HFF-Myc (cell line): ENCODE measurements at places on chromosomes 7 and 10.

DNA sequence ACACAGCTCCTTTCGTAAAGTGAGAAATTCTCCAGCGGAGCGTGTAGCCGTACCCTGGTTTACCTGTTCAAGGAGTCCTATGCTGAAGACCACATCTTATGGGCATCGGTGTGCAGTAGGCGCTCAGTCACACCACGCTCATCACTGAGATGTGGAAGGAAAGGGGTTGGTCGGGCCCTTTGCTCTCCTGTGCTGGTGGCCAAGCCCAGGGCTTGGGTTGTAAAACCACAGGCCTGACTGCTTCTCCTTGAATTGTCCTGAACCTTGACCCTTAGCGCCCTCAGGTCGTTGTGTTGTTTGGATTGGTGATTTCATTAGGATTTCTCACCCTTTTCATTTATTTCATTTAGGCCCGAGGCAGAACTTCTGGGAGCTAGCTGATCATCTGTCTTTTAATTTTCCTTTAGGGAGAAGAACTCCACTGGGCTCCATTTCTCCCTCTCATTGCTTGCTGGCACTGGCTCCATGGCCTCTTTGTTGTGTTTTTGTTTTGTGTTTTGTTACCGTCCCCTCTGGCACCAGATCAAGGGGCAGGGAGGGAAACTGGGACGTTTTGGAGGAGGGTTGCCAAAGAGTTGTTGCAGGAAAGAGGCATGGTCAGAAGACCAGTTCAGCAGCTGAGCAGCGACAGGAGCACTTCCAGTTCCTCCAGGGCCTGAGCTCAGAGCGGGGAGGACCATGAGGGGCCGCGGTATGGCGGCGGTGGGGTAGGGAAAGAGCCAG is 511.4 kb upstream of the GALNT17 start:
- no peak for DNase-seq

DNA sequence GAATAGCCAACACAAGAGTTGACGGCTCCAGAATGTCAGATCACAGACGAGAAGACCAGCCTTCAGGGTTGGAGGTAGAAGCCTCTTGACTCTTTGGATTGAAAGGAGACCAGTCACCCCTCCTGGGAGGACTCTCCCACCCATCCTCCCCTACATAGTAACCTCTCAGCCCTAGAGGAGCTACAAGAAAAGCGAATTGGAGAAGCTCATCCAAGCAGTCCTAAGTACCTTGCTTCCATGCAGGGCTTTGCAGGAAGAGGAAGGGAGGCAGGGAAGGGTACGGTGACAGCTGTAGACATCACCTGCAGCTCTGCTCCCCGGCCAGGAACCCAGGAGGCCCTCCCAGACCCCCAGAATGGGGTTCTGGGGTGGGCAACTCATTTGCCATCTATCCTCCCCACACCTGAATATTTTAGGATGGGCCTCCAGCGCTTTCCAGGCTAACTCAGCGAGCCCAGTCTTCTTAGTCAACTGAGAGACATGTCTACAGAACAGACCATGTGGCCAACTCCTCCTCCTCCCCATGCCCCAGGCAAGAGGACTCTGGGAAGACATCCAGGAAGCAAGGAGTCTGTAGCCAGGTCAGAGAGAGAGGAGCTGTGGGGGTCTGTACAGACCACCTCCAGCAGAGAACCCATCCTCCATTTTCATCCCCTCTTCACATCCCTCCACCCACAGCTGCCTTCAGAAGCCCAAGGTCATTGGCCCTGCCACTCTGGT is 55.6 kb upstream of the LBX1 start:
- no peak for DNase-seq

GRCh38 chr7:91083855-91084644 is 180.2 kb upstream of the FZD1 start:
- no peak for DNase-seq

DNA sequence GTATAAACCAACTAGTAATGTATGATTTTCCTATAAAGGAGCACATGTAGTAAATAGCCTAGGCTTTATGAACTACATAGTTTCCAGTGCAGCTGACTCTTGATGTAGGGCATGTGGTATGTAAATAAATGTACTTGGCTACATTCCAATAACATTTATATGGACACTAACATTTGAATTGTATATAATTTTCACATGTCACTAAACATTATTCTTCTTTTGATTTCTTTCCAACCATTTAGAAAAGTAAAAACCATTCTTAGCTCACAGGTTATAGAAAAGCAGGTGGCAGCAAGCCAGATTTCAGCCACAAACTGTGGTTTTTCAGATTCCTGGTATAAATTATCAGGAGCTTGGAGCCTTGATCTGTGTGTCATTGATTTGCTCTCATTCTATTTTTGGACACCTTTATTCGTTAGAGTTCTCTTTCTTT is 1182.0 kb downstream of the CNTNAP2 start:
- no peak for DNase-seq

DNA sequence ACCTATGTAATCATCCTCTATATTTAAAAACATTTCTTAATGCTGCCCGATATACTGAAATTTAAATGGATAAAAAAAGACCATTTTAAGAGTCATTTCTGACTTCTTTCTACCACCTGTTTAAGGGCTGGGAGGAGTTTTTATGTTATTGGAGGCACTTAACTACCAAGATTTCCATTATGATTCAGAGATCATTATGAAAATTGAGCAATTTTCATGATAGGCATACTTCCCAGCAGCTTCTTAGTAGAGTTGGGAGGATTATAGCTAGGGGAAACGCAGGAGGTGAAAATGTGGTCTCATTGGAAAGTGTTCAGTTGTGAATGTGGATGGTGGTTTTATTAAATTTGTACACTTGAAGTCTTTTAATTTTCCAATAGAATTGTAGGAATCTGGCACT is 28.4 kb upstream of the FAM204A start:
- DNase-seq, result no peak

- no peak for DNase-seq
Measured at GRCh38 chr10:112235920-112236319, 47.3 kb upstream of the TECTB start.

GRCh38 chr7:75756991-75757676 is 14.9 kb downstream of the CCL26 start:
- no peak for DNase-seq

GRCh38 chr10:57336341-57336740 is 931.4 kb downstream of the IPMK start:
- DNase-seq, result no peak

DNA sequence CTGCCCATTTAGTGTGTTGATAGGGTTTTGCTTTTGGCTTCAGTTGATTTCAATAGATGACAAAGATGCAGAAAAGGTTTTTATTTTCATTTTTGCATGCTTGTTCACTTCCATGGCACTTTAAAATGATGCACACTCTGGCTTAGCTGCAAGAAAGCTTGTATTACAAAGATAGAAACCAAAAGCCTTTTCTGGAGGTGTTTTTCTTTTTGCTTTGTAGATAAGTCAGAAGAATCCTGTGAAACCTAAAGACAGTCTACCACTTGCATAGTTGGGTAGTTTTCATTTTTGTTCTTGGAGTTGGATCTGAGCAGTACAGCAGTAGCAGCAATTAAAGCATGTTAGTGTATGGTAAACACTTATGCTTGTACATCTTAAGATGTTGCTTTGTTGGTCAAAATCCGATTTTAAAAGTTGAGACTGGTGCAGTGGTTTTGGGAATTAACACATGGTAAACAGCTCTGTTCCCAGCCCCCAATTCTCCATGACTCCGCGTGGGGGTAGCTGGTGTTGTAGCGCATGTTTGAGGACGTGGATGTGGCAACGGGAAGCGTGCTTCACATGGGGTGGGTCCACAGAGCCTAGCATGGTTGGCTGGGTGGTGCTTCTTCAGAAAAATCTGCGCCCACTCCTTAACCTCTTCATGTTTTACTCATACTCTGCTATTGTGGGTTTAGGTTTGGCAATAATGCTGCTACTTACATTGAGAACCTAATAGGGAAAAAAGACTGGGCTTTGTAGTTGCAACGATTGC is 19.8 kb downstream of the CCNY start:
- no peak for DNase-seq

DNA sequence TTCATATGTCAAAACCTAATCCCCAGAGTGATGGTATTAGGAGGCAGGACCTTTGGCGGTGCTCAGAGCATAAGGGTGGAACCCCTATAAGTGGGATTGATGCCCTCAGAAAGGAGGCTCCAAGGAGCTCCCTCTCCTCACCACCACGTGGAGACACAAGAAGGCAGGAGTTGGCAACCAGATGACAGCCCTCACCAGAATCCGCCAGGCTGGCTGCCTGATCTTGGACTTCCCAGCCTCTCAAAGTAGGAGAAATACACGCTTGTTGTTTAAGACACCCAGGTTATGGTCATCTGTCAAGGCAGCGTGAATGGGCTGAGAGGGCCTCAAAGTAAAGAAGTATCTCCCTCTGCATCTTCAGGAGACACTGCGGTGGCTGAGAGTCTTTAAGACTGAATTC is 187.7 kb downstream of the TNS3 start:
- no peak for DNase-seq

DNA sequence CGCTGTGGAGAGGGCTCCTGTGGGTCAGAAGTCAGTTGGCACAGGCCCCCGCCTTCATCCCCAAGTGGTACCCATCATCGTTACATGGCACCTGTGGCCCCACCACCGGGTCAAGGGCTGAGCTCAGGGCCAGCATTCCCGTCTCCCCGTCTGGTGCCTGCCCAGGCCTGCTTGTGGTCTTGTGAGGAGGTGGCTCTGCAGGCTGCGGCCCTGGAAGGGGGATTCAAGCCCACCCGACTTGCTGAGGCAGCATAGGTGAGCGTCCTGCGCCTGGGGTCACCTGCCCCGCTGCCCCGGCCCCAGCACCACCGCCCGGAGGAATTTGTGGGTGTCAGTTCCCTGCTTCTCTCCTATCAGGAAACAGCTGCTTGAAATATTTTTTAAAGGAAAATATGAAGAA is 53.0 kb upstream of the EN2 start:
- DNase-seq, result no peak

GRCh38 chr7:27608776-27609495 is 53.7 kb downstream of the HIBADH start:
- no peak for DNase-seq

- DNase-seq, result no peak
Measured at GRCh38 chr7:111051832-111052231, 39.1 kb upstream of the LRRN3 start.

GRCh38 chr10:64209561-64209960 is 688.4 kb downstream of the REEP3 start:
- DNase-seq, result no peak

DNA sequence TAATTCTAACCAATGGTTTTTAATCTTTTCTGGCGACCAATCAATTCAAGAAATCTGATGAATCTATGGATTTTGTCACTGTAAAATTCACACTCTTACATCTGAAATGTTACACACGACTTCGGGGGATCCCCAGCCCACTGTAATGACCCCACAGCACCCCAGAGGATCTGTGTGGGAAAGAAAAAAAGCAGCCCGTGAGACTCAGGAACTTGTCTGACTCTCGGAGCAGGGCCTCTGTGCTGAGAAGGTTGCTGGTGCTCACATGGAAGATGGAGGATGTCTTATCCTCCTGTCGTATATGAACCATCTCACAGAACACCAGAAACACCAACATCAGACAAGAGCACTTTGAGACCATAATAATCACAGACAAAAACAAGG is 228.4 kb upstream of the INHBA start:
- DNase-seq, result no peak

GRCh38 chr7:20199015-20199737 is 18.0 kb downstream of the MACC1 start:
- DNase-seq, result no peak

DNA sequence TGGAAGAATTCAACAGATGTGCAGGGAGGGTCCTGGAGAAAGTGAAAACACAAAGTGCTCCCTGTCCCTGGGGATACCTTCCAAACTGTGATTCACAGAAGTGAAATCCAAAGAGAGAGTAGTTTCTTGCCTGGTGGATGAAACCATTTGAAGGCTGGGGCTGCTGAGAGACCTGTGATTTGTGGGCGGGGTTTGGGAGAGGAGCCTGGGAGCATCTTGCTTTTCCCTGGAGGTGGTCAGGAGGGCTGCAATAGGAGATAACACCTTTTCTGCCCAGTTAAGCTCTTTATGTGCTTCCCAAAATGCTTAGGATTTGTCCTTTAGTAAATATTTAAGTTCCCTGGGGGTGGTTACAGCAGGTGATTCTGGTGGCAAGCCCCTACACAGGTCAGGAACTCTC is 105.3 kb upstream of the TPK1 start:
- no peak for DNase-seq

GRCh38 chr7:33550363-33550762 is 355.0 kb upstream of the BMPER start:
- no peak for DNase-seq

- DNase-seq, result no peak
Measured at GRCh38 chr7:47552621-47553020, 29.3 kb downstream of the TNS3 start.

DNA sequence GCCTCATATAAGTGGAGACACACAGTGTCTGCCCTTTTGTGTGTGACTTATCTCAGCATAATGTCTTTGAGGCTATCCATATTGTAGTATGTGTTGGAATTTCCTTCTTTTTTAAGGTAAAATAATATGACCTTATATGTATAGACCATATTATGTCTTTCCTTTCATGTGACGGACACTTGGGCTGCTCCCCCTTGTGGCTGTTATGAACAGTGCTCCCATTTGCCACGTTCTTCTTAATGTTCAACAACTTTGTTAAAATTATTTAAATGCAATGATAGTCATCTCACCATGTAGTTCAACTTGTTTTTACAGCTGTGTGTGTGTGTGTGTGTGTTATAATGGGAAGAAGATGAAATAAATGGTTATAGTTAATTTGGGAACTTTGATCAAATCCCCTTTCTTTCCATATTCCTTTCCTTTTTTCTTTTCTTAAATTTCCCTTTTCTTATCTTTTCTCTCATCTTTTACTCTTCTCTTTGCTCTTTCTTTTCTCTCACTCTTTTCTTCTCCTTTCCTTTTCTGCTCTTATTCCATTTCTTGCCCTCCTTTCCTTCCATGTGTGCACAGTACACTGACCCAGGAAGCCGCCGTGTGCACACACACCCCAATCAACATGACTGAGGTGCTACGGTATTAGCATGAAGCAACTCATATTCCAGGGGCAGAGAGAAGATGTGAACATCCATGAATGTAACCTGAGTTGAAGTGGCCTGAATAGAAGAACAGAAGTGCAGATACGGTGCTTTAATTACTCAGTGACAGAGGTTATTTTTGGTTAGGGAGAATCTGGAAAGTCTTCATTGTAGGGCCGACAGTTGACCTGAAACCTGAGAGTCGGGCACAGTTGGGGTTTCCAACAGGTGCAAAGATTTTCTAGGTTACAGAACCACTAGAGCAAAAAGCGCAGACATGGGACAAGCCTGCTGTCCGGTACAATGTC is 596.6 kb downstream of the SDK1 start:
- DNase-seq, result no peak

GRCh38 chr10:24723386-24723787 is 300 bp downstream of the ARHGAP21 start:
- DNase-seq, result no peak

DNA sequence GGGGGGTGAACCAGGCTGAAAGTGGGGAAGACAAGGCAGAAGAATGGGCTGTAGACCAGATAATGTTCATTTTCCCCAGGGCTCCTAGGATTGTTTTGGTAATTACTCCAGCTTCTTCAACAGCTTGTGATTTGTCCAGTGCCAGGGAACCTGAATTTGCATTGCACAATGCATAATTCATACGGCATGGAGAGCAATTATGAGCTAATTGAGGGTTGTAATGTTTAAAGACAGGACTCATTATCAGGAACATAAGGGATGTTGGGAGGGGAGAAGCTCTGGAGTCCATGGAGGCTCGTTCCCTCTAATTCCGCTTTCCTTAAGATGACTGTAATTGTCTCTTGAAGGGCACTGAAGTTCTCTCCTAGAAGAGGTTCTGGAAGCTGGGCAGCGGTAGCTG is 405.0 kb upstream of the ZMIZ1 start:
- DNase-seq, result no peak
